Prostate gland (tissue), 2 donors: ENCODE measurements at places on chromosomes 1 and 21. TPM values are rescaled to one million over a fixed set of nuclear protein-coding genes. Genes with fewer than 3 reads are reported as not detected.
A peak's percentile ranks its signal among the peaks of the same experiment; 100 is the strongest.

CPLANE2 gene
- 12.9 TPM for total RNA-seq

CRYBG2 gene
- 4.8 TPM for total RNA-seq

DNM3 gene
- total RNA-seq: 2.3 TPM

PADI4 gene
- not detected for total RNA-seq

OLIG2 gene
- total RNA-seq: not detected

SRSF10 gene
- total RNA-seq: 94.3 TPM

GRCh38 chr1:200634261-200635122 is 13.9 kb upstream of the KIF14 start:
- no peak overlapping the region for H3K27ac ChIP-seq
- no peaks in the 10 kb centered on the region for H3K27me3 ChIP-seq
- no peaks in the 10 kb centered on the region for H3K36me3 ChIP-seq

- no peak overlapping the region for H3K4me3 ChIP-seq
- no peaks in the 10 kb centered on the region for H3K27me3 ChIP-seq
- H3K27ac ChIP-seq: no peak overlapping the region
- no peaks in the 10 kb centered on the region for H3K4me1 ChIP-seq
These were observed 143.0 kb downstream of the FMN2 start for GRCh38 chr1:240234485-240235210.

DNA sequence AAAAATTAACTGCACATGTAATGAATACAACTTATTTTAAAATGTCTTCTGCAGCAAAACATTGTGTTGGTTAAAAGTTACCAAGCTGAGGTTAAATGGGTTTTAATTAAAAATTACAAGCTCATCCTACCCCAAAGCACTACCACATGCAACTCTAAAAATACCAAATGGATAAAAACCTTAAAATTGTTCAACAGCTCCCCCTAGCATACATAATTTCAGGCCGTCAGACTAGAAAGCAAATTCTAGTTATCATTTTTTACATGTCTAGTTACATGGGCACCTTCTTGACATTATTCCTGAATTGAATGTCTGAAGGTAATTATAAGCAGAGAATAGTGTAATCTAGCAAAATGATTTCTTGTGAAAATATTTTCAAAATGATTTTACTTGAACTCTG is 176.5 kb downstream of the C1orf21 start:
- H3K36me3 ChIP-seq: no peaks in the 10 kb centered on the region
- DNase-seq: no peak
- H3K4me3 ChIP-seq: no peak overlapping the region
- peak overlapping the region; percentile 69 for H3K27ac ChIP-seq
- H3K4me1 ChIP-seq: peaks cover 10% of the 10 kb centered on the region
- H3K27me3 ChIP-seq: no peaks in the 10 kb centered on the region

DNA sequence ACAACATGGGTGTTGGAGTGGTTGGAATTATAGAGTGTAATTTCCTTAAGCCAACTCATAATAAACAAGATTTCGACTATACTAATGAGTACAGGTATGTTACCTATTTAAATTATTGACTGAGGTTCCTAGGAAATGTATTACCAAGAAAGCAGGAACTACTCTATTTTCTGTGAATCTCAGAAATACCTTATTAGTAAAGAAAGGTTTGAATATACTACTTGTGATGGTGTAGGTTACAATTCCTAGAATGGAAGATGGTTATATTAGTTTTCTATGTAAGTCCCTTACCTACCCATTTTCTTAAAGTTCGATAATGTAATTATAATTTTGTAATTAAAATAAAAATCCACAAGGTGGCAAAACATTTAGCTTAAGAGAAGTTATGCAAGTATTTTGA is 29.3 kb downstream of the MORC3 start:
- H3K4me3 ChIP-seq: no peak overlapping the region
- no peaks in the 10 kb centered on the region for H3K4me1 ChIP-seq
- H3K36me3 ChIP-seq: peaks cover 8% of the 10 kb centered on the region
- no peak overlapping the region for H3K27ac ChIP-seq
- H3K27me3 ChIP-seq: no peaks in the 10 kb centered on the region

GRCh38 chr1:217482356-217483102 is 148.4 kb downstream of the GPATCH2 start:
- H3K27me3 ChIP-seq: no peaks in the 10 kb centered on the region
- no peaks in the 10 kb centered on the region for H3K4me1 ChIP-seq
- no peak overlapping the region for H3K27ac ChIP-seq
- no peak overlapping the region for H3K4me3 ChIP-seq
- no peak for DNase-seq

DNA sequence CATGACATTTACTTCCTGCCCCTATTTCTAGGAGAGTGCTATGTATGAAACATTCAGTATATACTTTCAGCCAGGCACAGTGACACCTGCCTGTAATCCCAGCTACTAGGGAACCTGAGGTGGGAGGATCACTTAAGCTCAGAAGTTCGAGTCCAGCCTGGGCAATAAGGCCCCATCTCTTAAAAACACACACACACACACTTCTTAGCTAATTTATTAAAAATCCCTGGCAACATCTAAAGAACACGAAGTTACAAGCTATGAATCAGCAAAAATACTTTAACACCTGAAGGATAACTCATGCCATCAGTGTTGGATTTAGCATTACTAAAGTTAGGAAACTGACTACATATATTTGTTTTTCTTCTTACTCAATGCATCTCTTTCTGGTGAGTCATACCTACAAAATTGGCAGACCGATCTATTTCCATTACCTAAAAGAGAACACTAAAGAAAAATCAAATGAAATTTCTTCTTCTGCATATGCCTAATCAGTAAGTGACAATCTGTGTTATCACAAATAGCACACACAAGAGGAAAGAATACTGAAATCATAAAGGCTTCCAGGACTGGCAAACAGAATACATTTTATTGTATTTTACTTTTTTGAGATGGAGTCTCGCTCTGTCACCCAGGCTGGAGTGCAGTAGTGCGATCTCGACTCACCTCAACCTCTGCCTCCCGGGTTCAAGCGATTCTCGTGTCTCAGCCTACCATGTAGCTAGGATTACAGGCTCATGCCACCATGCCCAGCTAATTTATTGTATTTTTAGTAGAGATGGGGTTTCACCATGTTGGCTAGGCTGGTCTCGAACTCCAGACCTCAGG is 41.4 kb downstream of the RNF115 start:
- H3K4me3 ChIP-seq: no peak overlapping the region
- no peaks in the 10 kb centered on the region for H3K36me3 ChIP-seq
- peak overlapping the region; percentile 41 for H3K27ac ChIP-seq
- H3K4me1 ChIP-seq: no peaks in the 10 kb centered on the region
- DNase-seq: no peak
- H3K27me3 ChIP-seq: no peaks in the 10 kb centered on the region

DNA sequence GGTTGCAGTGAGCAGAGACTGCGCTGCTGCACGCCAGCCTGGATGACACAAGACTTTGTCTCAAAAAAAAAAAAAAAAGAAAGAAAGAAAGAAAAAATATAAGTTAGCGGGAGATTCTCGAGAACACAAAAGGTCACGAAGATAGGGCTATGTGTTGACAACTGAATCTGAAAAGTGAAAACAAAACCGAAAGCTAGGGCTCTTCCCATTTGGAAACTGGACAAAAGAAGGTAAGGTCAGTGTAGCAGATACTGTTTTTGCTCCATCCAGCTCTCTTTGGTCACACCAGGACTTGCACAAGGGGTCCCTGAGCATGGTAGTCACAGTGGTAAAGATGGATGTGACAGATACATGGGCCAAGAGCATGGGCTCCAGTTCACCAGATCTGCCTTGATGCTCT is 60.4 kb upstream of the MAP10 start:
- H3K4me3 ChIP-seq: no peak overlapping the region
- DNase-seq: no peak
- peaks cover 2% of the 10 kb centered on the region for H3K4me1 ChIP-seq
- peak overlapping the region; percentile 72 for H3K27ac ChIP-seq
- H3K27me3 ChIP-seq: no peaks in the 10 kb centered on the region

- H3K4me3 ChIP-seq: no peak overlapping the region
- no peaks in the 10 kb centered on the region for H3K27me3 ChIP-seq
- H3K36me3 ChIP-seq: peaks cover 9% of the 10 kb centered on the region
- peaks cover 7% of the 10 kb centered on the region for H3K4me1 ChIP-seq
These were observed 6.8 kb downstream of the MINDY1 start for GRCh38 chr1:150999926-151000325.

DNA sequence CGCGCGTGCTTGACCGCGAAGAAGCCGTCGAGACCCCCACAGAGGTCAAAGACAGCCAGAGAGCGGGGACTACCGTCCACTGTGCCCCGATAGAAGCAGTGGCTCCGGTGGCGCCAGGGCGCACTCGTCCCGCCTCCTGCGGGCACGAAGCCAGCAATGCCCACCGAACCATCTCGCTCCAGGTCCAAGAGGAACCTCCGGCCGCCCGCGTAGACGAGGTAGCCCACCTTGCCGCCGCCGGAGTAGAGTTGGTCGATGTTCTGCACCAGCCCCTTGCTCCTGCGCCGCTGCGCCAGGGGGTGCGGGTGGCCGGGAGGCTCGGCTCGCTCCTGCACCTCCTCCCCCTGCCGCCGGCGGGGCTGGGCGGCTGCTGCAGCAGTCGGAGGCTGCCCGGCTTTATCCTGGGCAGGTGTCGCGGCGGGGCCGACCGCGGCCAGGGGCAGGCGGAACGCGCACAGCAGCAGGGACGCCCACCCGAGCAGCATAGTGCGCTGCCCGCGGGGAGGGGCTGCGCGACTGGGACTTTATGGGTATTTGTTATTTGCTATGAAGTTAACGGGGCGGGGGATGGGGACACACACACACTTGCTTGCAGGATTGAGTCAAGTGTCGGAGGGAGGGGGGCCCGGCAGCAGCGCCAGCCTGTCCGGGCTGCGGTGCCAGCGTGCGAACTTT is 844 bp downstream of the ADAMTS5 start:
- peak overlapping the region; percentile 40 for H3K4me3 ChIP-seq
- peaks cover 6% of the 10 kb centered on the region for H3K27me3 ChIP-seq
- no peaks in the 10 kb centered on the region for H3K4me1 ChIP-seq
- no peaks in the 10 kb centered on the region for H3K36me3 ChIP-seq

- H3K36me3 ChIP-seq: no peaks in the 10 kb centered on the region
- H3K4me1 ChIP-seq: no peaks in the 10 kb centered on the region
- peak; percentile 87 for DNase-seq
- peak overlapping the region; percentile 80 for H3K27ac ChIP-seq
- H3K27me3 ChIP-seq: no peaks in the 10 kb centered on the region
These were observed 207.4 kb upstream of the RUNX1 start for GRCh38 chr21:35256468-35256988.

DNA sequence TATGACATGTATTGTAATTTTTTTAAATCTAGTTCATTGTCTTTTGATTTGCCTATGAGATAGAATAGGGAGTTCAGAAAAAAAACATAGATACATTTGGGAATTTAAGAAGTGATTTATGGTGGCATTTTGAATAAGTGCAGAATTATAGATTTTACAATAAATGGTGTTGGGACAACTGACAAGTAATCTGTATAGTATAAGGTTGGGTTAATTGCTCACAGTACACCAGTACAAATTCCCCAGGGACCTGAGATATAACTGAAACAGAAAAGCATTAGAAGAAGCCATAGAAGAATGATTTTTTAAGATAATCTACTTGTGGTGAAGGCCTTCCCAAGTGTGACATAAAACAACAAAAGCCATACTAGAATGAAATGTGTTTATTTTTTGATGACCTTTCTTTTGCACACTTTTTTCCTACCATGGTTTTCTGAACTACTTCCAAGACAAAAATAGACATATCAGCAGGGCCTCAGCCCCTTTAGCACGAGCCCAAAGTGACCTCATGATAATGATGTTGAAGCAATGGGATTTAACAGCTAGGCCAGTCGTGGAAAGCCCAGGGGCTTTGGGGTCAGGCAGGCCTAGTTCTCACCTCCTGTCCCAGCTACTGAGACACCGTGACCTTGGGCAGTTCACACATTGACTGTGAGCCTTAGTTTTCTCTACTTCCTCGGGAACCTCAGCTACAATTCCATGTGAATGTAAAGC is 87.4 kb downstream of the GREM2 start:
- no peak for DNase-seq
- no peaks in the 10 kb centered on the region for H3K36me3 ChIP-seq
- H3K27ac ChIP-seq: no peak overlapping the region
- H3K4me1 ChIP-seq: no peaks in the 10 kb centered on the region

- no peaks in the 10 kb centered on the region for H3K36me3 ChIP-seq
- no peak overlapping the region for H3K4me3 ChIP-seq
- H3K4me1 ChIP-seq: peaks cover 4% of the 10 kb centered on the region
- DNase-seq: no peak
- H3K27ac ChIP-seq: no peak overlapping the region
- H3K27me3 ChIP-seq: no peaks in the 10 kb centered on the region
These were observed 216.2 kb downstream of the SDCCAG8 start for GRCh38 chr1:243471754-243472745.

DNA sequence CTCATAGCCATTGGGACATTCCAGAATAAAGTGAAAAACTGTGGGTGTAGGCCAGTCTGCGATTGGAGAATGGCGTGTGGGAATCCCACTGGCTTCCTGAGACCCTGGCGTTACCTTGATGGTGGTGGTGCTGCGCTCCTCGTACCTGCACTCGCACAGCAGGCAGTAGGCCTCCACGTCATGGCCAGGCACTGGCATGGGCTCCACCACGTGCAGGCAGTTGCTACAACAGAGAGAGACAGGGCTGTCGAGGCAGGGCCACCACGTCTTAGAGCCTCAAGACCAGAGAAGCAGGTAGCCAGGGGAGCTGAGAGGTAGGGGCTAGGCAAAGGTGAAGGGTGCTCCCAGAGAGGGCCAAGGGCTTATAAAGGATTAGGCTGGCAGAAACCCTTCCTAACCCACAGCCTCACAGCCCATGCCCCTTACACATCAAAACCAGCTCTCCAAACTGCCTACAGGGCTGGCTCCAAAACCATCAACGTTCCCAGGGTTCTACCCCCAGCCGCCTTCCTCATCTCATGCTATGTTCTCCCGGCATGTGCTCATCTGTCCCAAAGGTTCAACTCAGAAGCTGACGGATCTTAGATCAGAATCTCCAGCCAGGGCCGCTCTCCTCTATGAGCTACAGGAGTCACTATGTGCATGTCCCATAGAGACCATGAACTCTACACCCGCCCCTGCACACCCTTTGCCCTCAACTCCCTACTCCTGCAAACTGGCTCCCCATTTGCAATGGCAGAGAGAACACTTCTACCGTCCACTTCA is 7.5 kb downstream of the TMEM9 start:
- DNase-seq: no peak
- H3K27me3 ChIP-seq: no peaks in the 10 kb centered on the region
- no peak overlapping the region for H3K4me3 ChIP-seq
- H3K36me3 ChIP-seq: peaks cover 2% of the 10 kb centered on the region
- no peaks in the 10 kb centered on the region for H3K4me1 ChIP-seq
- no peak overlapping the region for H3K27ac ChIP-seq

- H3K27me3 ChIP-seq: no peaks in the 10 kb centered on the region
- H3K4me1 ChIP-seq: no peaks in the 10 kb centered on the region
- DNase-seq: no peak
These were observed 673.0 kb downstream of the USP25 start for GRCh38 chr21:16402752-16403151.

- no peaks in the 10 kb centered on the region for H3K36me3 ChIP-seq
- H3K27me3 ChIP-seq: no peaks in the 10 kb centered on the region
- no peak for DNase-seq
- no peak overlapping the region for H3K4me3 ChIP-seq
- no peak overlapping the region for H3K27ac ChIP-seq
These were observed 106.7 kb downstream of the MIS18A start for GRCh38 chr21:32172106-32172505.

- no peak overlapping the region for H3K4me3 ChIP-seq
- H3K27me3 ChIP-seq: no peaks in the 10 kb centered on the region
- DNase-seq: no peak
- no peaks in the 10 kb centered on the region for H3K36me3 ChIP-seq
- no peak overlapping the region for H3K27ac ChIP-seq
These were observed 95.7 kb downstream of the FASLG start for GRCh38 chr1:172754609-172755008.
